ENCODE measurements at places on chromosomes 3 and 15.

DNA sequence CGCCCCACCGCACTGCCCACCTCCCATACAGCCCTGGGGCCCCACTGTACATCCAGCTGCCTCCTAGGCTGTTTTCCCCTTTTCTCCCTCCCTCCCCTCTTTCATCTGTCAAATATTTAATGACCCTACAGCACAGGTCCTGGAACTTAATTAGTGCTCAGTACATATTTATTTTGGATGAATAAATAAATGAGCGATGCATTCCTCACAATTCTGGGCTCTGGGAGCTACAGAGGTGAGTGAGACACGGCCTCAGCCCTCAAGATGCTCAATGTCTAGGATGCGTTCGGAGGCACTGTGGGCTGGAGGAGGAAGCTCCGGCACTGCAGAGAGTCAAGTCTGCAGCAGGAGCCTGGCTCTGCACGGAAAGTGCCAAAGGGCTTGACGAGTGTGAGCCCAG is 175.0 kb downstream of the FAM43A start:
- DNase-seq = no peak

DNA sequence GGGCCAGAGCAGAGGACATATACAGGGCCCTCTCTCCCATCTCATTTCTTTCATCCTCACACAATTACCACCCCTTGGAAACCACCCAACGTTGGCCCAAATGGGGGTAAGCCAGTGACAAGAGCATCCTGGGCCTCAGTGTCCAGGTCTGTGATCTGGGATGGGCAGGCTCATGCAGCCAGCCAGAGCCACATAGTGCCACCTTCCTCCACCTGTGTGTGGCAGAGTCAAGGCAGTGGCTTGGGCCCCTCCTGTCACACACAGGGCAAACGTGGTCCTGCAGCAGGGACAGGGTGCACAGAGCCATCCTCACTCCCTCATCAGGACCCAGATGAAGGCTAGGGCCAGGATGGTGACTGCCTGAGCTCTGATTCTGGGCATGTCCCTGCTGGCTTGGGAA is 2.3 kb upstream of the MYL3 start:
- DNase-seq = no peak

DNA sequence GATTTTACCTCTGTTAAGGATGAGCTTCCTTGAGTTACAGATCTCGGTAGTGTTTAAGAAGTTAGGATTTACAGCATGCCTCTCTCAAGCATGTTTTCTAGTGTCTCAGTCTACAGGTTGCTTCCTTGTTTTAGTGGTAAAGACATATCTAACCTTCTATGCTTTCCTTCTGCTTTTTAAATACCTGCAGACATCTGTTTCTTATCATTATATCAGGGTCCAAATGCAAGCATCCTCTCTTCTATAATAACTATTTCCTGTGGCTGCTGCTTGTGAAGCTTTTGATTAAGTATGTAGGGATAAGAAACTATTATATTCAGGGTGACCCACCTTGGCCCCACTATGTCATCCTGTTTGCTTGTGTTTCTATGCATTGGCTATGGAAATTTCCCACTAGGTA is 112.2 kb upstream of the LRRFIP2 start:
- DNase-seq = no peak

GRCh38 chr15:34620814-34621213 is 37.4 kb upstream of the GOLGA8B start:
- no peak for DNase-seq

- DNase-seq = no peak
Observed at GRCh38 chr3:127457546-127458145, 132.9 kb downstream of the TPRA1 start.

DNA sequence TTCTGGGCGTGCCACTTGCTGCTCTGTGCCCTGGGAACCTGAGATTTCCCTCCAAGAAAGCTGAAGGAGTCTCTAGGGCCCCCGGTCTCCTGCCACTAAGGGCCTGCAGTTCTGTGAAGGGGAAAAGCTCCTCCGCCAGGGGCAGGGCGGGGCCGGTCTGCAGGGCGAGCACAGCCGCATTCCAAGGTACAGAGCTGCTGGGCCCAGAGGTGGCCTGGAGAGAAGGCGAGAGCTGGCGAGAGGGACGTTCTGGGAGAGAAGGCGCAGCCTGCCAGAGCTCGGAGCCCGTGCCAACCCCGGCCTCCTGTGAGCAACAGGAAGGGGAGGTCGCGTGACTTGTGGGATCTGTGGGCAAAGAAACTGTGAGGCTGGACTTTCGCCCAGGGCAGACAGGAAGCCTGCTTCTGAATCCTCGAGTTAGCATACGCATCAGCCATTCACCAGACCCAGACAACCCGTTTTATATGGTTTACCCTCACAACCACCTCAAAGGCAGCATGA is 500.4 kb downstream of the SHQ1 start:
- no peak for DNase-seq

- no peak for DNase-seq
Observed at GRCh38 chr3:64687781-64688604, at the start of gene ADAMTS9. TSS of gene ADAMTS9 (minus strand) at chr3:64688000. CDS start at chr3:64687657, 343 bp downstream.

DNA sequence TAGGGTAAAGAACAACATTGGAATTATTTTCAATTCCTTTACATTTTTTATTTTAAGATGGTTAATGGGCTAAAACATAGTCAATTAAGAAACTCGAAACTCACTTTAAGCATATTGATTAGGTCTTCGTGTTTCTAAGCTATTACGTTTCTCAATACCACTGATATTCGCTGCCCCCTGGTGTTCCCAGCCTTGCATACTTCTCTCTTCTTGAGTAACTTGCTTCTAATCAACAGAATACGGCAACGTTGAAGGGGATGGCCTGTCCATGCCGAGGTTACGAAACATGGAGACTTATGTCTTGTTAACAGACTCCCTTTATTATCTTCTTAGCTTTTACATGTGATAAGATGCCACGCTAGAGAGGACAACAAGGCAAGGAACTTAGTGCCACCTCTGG is 43.6 kb downstream of the ROBO1 start:
- no peak for DNase-seq

GRCh38 chr15:68775671-68776476 is 44.8 kb downstream of the ANP32A start:
- DNase-seq = no peak

GRCh38 chr15:81567924-81568323 is 193.9 kb upstream of the TMC3 start:
- DNase-seq = no peak

- no peak for DNase-seq
Observed at GRCh38 chr3:185328324-185329004, 34.5 kb upstream of the MAP3K13 start.

DNA sequence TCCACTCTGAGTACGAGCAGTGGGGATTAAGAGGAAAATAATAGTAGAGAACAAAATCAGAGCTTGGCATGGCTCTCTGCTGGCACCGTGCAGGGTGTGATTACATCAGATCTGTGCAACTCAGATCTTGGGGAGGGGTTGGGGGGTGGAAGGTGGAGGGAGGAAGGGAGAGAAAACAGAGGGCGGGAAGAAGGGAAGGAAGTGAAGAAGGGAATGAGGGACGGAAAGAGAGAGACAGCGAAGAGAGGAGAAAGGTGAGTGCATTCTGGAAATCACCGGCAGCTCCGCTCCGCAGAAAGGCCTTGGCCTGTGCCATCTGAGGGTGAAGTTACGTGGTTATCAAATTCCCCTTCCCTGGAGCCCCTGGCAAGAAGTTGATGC is 31.0 kb upstream of the ADAMTS17 start:
- DNase-seq = no peak

DNA sequence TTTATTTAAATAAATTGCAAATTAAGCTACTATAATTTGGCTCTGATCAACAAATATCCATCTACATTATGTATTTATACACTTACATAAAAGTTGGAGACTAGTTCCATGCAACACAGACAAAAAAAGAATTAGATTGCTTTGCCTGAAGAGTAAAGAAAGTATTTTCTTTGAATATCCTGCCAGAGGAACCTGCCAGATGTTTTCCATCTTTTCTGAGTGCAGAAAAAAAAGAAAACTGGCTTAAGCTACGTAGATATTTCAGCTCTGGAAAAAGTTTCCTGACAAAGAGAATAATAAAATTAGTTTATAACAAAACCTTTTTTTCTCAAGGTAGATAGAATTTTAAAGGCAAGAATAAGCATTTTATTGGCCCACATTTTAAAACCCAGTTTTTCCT is 607.5 kb upstream of the NAALADL2 start:
- no peak for DNase-seq

GRCh38 chr3:4731543-4732111 is 238.5 kb downstream of the ITPR1 start:
- DNase-seq = no peak

- DNase-seq = no peak
Observed at GRCh38 chr3:98901119-98901391, 440 bp downstream of the DCBLD2 start.

- no peak for DNase-seq
Observed at GRCh38 chr3:141410846-141411245, 42.5 kb downstream of the ZBTB38 start.
